ENCODE measurements at places on chromosomes 6 and 20.

DNA sequence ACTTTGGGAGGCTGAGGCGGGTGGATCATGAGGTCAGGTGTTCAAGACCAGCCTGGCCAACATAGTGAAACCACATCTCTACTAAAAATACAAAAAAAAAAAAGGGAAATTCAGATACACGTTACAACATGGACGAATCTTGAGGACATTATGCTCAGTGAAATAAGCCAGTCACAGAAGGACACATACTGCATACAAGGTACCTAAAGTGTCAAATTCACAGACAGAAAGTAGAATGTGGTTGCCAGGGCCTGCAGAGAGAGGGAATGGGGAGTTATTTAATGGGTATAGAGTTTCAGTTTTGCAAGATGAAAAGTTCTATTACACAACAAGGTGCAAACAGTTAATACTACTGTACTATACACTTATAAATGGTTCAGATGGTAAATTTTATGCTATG, 75.1 kb downstream of the SNX5 start:
- DNase-seq = no peak

GRCh38 chr6:101760843-101761621, 367.5 kb downstream of the GRIK2 start:
- no peak for DNase-seq

DNA sequence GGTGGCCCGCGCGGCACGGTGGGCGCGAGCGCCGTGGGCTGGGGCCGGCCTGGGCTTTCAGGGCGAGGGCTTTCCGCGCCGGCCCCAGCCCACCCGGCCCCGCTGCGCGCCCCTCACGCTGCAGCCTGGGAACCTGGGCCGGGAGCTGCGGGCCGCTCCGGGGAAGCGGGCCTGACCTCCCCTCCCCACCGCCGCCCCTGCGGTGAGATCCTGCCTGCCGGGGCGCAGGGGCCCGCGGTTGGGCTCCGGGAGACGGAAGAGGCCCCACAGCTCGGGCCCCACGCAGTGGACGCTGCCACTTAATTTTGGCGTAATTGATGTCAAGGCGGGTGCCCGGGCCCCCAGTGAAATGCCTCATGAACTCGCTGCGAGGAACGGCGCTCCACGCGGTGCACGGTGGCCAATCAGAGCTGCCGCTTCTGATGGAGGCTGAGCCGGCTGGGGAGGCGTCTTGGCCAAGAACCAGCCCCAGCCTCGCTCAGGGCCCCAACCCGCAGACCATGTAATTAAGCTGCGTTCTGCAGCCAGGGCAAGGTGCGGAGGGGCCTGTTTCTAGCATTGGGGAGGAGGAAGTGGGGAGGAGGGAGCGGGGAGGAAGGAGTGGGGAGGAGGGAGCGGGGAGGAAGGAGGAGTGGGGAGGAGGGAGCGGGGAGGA, 96.1 kb upstream of the BHLHE23 start:
- DNase-seq = peak; percentile 35

- peak; percentile 29 for DNase-seq
Observed at GRCh38 chr6:149723771-149724417, 6.0 kb upstream of the LATS1 start.

GRCh38 chr20:42598581-42598980, 591.1 kb downstream of the PTPRT start:
- DNase-seq = no peak

- DNase-seq = no peak
Observed at GRCh38 chr6:158379336-158379735, 67.1 kb downstream of the TULP4 start.

GRCh38 chr6:34275128-34275804, 26.5 kb upstream of the SMIM29 start:
- DNase-seq = no peak

DNA sequence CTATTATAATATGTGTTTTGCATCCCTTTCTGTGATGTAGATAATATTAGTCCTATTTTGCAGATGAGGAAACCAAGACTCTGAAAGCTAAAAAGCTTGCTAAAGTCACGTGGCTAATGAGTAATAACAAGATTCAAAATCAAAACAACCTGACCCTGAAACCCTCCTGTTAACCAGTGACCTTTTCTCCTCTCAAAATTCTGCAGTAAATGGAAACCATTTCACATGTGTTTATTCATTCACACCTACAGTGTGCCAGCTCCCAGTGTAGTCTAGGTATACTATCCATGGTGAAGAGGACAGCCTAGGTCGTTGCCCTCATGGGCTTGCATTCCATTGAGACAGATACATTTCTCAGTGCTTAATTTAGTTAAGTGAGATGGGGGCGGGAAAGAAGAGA, 30.6 kb upstream of the PHACTR2 start:
- no peak for DNase-seq

DNA sequence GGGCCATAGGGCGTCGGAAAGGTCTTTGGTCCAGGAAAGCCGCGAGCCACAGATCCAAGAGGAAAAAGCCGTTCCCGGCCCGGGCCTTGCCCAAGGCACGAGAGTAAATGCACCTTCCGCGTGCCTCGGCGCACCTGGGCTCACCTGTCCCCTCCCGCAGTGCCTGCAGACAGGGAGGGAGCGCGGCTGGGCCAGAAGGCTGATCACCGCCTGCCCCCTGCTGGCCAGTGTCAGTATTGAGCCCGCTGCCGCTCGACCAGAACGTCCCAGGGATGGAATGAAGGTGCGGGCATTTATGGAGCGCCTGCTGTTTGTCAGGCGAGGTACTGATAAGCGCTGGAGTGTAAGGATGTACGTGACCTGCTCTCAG, 679 bp upstream of the LPIN3 start:
- DNase-seq = peak; percentile 68

DNA sequence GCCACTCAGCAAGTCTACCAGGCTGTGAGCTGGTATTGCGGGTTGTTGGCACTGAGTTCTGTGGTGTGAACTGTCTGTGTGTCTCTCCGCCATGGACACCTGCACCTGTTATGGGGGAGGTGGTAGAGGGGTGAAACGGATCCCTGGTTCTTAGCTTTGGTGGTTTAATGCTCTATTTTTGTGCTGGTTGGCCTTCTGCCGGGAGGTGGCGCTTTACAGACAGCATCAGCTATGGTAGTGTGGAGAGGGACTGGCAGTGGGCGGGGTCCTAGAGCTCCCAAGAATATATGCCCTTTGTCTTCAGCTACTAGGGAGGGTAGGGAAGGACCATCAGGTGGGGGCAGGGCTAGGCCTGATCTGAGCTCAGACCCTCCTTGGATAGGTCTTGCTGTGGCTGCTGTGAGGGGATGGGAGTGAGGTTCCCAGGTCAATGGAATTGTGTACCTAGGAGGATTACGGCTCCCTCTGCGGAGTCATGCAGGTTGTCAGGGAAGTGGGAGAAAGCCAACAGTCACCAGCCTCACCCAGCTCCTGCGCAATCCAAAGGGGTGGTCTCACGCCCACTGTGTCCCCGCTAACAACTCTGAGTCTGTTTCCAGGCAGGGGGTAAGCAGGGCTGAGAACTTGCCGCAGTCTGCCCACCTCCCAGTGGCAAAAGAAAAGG, 154.3 kb downstream of the CCDC170 start:
- no peak for DNase-seq

DNA sequence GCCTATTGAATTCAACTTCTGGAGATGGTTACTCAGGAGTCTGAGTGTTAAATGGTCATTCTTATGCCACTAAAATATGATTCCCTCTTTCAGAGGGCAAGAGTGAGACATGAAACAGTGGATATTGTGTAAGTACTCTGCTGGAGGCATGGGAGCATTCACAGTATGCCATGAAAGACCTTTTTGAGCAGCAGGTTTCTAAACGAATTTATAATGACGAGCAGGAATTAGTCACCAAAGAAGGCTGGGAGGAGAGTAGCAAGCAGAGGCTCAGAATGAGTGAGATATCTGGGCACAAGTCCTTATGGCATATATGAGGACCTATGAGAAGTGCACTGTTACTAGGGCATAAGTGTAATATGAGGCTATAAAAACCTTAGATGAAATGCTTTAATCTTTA, 10.9 kb upstream of the MYB start:
- DNase-seq = no peak

GRCh38 chr6:44672086-44672485, 284.6 kb downstream of the CDC5L start:
- no peak for DNase-seq

GRCh38 chr6:79422666-79423065, 114.6 kb downstream of the LCA5 start:
- DNase-seq = no peak

DNA sequence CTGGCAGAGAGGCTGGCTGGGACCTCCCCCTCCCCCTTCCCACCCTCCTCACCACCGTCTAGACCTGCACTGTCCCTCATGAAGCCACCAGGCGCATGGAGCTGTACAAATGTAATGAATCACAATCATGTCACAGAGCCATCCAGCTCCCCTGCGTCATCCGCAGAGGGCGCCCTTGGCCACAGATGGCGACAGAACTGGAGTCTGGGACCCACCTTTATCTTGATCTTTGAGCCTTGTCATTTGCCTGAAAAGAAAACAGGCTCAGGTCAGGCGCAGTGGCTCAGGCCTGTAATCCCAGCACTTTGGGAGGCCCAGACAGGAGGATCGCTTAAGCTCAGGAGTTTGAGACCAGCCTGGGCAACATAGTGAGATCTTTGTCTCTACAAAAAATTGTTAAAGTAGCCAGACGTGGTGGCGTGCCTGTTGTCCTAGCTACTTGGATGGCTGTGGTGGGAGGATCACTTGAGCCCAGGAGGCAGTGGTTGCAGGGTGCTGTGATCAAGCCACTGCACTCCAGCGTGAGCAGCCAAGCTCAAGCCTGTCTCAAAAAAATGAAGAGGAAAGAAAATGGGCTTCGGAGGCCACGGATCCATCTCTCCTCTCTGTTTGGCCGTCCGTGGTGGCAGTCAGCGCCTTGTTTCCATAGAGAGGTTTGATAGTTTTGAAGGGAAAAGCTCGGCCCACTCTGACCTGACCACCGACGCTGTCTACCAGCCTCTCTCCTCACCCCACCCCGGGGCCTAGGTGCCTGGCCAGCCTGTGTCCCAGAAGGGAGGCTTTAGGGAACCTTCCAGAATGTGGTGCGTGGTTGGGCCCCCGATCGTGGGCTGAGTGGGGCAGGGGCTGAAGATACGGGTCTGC, 6.2 kb downstream of the COL9A3 start:
- peak; percentile 37 for DNase-seq

DNA sequence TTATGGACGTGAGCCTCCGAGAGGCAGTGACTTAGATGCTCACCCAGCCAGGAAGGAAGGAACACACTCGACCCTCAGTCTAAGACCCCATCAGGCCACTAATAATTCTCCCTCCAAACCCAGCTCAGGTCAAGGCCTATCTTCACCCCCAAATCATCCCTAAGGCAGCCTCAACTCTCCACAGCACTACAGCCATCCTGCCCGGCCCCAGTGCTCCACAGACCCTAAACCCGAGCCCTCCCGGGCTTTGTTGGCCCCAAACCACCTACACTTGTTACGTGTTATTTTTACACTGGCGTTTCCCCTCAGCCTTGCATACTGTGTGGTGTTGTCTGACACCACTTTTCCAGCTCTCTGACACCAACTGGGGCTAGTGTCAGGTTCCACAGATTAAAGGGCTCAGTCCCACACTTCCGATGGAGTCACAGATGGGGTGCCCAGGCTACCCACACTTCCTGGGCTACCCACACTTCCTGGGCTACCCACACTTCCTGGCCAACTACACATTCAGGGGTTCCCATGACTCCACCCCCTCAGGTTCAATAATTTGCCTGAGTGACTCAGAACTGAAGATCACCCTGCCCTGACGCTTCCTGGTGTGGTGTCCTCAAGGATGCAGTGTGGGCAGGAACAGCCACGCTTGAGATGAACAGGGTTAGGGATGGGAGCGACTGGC, 25.3 kb downstream of the RBCK1 start:
- DNase-seq = no peak

GRCh38 chr20:7879883-7880282, 60.4 kb downstream of the HAO1 start:
- no peak for DNase-seq

- no peak for DNase-seq
Observed at GRCh38 chr20:24970754-24971153, 21.7 kb downstream of the CST7 start.

GRCh38 chr6:149820506-149820905, 43.7 kb downstream of the LRP11 start:
- no peak for DNase-seq

DNA sequence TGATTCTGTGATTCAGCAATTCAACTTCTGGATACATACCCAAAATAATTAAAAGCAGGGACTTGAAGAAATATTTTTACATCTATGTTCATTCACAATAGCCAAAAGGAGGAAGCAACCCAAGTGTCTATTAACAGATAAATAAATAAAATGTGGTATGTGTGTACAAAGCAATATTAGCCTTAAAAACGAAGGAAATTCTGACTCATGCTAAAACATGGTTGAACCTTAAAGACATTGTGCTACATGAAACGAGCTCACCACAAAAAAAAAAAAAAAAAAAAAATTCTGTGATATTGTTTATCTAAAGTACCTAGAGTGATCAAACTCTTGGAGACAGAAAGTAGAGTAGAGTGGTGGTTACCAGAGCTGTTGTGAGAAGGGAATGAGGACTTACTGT, 54.8 kb upstream of the TFAP2D start:
- DNase-seq = no peak

GRCh38 chr6:159487636-159488035, 205.4 kb downstream of the SOD2 start:
- DNase-seq = no peak

- no peak for DNase-seq
Observed at GRCh38 chr6:14851281-14851680, 394.6 kb upstream of the JARID2 start.

DNA sequence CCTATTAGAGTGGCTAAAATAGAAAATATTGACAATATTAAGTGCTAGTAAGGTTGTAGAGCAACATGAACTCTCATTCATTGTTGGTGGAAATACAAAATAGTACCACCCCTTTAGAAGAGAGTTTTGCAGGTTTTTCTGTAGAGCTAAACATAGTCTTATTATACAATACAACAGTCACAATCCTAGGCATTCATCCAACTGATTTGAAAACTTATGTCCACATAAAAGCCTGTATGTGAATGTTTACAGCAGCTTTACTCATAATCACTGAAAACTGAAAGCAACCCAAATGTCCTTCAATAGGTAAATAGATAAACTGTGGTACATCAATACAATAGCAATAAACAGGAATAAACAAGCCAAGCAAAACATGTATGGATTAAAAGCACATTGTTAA, 162.6 kb upstream of the PRND start:
- no peak for DNase-seq
